Stimulated activated naive B cell treated with anti-CD40 and anti-IgM and Interleukin-4, amounts not matched to agents 10 μg/mL and 1 μg/mL and 100 μg/mL, for 72 hours (primary cell): ENCODE measurements at places on chromosomes 13 and 19.

DNA sequence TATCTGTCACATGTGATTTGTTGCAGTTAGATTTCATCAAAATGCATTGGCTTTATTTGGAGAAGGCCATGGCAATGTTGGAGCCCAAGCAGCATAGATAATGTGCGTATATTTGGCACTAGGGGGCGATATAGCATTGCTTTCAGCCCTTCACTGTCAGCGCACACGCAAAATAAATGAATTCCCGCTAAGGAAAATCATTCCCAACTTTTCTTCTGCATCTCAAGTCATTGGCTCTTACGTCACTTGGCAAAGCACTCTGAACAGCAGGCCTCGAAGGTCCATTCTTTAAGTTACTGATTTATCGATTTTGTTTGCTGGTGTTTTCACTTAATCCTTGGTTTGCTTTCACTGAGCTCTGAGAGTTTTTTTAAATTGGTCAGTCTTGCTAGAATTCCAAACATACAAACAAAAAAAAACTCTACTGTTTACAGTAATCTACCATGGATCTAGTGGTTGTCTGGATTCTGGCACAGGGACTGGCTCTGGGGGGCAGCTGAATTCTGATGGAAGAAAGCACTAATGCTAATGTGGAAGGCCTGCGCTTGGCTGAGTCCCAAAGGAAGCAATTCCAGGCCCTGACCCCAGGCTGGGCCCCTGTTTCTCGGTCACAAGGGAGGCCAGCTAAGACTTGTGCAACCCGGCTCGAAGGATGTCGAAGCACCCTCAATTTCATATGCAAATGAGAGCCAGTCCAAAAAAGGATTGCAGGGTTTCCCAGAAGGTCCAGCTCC, 97.7 kb upstream of the IPO5 start:
- no peak for DNase-seq

DNA sequence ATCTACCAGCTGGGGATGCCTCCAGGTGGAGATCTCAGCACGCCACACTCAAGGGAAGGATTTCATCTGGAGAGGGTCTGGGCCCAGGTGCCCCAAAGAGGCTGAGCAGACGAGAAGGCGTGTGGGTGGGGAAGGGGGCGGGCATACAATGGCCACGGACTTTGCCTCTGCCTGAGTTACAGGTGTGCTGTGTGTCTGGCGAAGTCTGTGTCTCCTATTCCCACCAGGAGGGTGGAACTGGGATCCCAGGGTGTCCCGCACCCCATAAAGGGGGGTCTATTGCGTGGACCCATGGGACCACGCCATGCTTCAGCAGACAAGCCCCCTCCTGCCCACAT, 3.6 kb downstream of the TLE2 start:
- DNase-seq, result no peak

DNA sequence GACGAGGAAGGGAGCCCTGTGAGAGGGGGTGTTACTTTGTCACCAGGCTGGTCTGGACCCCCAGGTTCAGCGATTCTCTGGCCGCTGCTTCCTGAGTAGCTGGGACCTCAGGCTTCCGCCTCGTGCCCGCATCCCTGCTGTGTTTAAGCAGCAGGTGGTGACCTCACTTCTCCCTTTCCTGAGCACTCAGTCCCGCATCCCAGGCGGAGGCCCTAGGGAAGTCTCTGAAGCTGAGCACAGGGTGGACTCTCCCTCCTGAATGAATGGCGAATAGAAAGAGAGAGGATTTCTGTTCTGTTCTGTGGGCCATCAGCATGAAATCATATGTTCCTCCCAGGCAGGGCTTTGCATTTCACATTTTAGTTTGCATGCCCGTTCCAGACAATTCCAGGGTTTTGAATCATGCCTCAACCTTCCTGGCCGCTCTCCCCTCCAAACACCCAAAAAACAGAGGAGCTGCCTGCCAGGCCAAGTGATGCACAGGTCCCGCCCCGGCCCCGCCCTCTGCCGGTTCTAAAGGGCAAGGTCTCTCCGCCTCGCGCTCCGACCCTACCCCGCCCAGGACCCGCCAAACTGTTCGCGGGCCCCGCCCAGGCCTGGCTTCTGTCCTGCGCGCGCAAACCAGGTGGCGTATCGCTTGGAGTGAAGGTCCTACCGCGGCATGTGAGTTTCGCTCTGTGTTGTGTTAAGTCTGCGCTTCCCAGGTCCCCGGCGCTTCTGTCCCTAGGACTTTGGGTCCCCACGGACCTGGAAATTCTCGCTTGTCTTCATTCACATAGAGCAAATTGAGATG, 35.1 kb upstream of the ZNF808 start:
- no peak for DNase-seq

GRCh38 chr19:30704771-30705330, 332.7 kb downstream of the ZNF536 start:
- no peak for DNase-seq

DNA sequence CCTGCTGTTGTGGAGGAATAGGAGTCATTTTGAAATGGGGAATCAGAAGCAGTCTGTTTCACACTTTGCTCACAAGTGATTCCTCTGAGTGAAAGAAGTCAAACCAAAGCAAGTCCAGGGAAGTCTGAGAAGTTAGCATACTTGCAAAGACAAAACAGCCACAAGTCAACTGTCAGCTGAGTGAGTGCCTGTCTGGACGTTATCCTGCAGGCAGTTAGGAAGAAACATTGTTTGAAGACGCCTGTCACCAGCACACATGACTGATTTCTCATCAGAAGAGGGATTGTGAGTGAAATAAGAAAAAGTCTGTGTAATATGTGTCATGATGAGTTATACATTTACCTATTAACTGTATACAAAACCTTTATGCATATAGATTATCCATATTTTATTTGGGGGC, 153.5 kb downstream of the KCNRG start:
- no peak for DNase-seq

DNA sequence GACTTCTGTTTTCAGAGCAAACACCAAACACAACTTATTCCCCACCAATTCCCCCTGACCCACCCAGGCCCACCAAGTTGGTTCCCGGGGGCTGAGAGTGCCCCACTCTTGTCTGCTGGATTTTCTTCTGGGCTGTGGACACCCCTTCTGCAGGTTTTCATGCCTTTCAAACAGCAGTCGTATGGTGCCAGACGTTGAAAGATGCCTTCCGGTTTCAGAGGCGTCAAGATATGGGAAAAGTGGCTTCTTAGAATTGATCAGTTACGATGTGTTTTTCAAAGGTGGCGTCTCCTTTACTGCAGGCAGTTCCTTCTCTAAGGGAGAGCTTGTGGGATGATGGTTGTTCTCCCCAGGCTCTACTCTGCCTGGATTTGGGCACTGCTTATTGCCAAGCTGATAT, 12.7 kb downstream of the CLEC11A start:
- no peak for DNase-seq

GRCh38 chr13:42907745-42908144, 84.3 kb downstream of the EPSTI1 start:
- DNase-seq, result no peak

DNA sequence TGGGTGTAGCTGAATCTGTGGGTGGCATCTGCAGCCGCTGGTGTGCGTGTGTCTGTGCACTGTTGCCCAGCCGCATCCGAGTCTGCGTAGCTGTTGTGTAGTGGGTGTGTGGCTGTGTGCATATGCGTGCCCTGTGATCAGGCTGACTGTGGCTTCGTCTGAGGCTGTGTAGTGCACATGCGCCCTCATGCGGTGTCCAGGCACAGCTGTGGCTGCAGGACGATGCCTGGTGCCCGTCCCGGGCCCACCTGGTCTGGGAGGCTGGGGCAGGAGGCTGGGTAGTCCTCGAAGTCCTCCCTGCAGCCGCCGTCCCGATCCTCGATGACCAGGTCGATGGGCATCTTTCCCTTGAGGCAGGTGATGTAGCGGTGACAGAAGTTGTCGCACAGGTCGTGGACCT, 4.9 kb downstream of the MEIS3 start:
- DNase-seq, result no peak

- DNase-seq, result no peak
Observed at GRCh38 chr19:38743394-38744297, 628 bp downstream of the CAPN12 start.

DNA sequence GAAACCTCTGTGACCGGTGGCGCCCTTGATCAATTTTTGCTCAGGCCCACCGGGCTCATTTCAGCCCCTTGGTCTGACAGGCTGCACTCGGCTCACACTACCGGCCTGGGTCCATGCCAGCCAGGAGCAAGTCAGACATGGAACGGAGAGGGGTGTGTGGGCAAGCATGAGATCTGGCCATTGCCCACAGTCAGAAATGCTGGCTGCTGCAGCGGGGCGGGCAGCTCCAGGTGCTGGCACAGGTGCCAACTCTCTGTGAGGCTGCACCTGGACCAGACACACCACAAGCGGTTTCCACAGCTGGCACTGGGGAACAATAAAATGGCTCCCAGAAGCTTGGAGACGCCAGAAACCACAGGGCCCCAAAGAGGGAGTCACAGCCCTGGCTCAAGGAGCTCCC, 43.6 kb upstream of the LPAR6 start:
- no peak for DNase-seq

- no peak for DNase-seq
Observed at GRCh38 chr19:5216141-5216847, 124.3 kb downstream of the PTPRS start.

DNA sequence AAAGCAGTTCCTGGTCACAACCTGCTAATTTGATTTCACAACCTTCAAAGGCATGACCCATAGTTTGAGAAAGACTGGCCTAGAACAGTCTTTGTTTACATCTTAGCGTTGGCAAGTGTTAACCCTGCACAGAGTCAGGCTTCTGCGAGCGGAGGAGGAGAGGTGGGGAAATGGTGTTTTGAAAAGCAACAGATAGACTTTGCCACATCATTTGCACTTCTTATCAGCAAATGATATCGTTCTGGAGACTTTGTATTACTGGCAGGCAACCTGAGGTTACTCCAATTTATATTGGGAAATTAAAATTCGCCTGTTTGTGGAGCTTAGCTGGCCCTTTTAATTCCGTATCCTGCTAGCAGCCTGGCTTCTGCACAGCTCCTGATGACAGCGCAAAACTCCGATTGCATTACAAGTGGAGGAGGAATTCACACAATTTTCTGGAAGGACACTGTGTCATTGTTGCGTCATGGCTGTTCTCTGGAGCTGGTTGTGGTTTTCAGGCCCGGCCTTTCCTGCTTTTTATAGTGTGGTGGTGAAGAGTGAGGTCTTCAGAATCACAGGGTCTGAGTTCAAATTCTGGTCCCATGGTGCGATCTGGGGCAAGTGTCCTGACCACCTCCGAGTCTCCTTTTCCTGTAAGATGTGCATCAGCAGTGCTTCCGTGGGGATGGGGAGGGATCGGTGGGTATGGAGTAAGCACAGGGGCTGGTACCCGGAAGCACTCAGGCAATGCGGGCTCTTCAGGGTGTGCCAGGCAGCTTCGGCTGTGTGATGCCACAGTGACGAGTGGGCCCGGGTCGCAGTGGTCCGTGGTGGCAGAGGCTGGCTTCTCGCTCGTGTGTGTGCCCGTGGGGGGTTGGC, 49.1 kb upstream of the EHD2 start:
- DNase-seq, result no peak

GRCh38 chr13:44393391-44393790, 19.8 kb downstream of the SERP2 start:
- no peak for DNase-seq

DNA sequence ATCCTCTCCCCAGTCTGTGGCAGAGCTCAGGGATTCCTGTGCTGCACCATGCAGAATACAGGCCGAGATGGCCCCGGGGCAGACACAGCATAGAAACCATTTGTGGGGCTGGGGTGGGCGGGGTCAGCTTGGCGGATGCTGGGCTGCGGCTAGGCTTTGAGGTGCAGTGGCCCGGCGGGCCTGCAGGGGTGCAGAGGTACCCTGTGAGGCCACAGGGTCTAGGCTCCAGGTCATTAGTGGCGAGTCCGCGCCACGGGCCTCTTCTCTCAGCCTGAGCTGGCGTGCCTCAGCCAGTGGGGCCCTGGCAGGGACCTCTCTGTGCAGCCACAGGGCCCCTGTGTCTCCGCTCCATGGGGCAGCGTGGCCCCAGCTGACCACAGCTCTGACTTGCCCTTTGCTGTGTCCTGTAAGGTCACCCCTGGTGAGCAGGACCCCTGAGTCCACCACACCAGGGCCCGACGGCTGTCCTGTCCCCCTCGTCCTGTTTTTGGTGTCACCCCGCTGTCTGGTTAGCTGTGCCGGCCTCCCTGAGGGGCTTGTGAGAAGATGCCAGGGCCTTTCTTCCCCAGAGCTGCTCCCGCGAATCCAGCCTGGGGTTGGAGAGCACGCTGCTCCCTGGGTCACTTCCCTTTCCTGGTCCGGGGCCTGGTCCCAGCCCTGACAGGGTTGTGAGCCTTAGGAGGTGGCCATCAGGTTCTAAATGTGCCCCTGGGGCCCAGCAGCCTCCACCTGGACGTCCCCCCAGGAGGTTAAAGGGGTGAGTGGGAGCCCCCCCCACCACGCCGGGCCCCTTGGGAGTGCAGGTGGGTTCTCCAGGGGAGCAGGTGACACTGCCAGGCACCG, 12.1 kb downstream of the KDM4B start:
- no peak for DNase-seq

DNA sequence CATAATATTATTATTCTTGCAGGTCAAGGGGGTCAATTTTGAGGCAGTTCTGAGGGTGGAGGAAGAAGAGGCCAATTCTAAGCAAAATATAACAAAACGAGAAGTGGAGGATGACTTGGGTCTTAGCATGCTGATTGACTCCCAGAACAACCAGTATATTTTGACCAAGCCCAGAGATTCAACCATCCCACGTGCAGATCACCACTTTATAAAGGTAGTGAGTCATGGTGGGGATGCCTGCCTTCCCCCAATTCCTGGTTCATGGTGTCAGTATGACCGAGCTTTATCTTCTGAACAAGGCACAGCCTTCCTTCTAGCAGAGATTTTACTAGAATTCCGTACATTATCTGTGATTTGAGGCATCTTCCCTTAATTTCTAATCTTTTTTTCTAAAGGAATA, 9.4 kb upstream of the DCUN1D2 start:
- DNase-seq, result no peak

DNA sequence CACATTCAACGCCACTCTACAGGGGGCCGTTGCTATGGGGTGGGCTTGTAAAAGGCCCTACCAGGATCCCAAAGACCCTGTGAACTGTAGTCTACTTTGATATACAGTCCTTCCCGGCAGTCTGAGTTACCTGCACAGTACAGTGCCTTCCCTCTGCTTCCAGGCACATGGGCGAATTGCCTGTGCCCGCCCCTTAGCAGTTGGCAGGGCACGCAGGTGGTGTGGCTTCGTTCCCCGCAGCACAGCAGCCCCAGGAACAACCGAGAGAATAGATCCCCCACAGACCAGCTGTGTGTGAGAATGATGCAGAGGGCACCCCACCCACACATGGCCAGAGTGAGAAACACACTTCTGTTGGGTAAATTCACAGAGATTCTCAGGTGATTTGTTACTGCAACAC, 60.6 kb downstream of the MRPL57 start:
- DNase-seq, result no peak

GRCh38 chr13:109985871-109986450, 199.6 kb upstream of the IRS2 start:
- no peak for DNase-seq
